ENCODE measurements at places on chromosomes 13 and 19.

GRCh38 chr19:36378625-36379509 lies at the start of gene ZFP14:
TSS of gene ZFP14 (minus strand) at chr19:36379201. CDS start at chr19:36367892, 11,309 bp downstream.
- peak; percentile 96 for DNase-seq

DNA sequence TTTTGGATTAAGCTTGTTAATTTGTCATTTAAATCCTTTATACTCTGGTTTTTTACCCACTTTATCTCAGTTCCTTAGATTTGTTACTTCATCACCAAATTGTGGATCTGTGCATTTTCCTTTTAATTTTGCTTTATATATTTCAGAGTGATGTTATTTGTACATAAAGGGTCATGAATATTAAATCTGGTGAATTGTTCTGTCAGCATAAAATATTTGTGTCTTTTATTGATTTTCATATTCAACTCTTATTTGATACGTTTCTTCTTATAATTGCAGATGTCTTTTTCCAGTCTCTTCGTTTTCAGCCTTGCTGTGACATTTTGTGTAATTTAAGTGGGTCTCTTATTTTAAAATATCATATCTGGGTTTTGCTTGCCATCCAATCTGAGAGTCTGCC lies 4.7 kb downstream of the SETDB2 start:
- DNase-seq = no peak

- DNase-seq = no peak
Observed at GRCh38 chr13:98577836-98578285, 954 bp upstream of the STK24 start.

DNA sequence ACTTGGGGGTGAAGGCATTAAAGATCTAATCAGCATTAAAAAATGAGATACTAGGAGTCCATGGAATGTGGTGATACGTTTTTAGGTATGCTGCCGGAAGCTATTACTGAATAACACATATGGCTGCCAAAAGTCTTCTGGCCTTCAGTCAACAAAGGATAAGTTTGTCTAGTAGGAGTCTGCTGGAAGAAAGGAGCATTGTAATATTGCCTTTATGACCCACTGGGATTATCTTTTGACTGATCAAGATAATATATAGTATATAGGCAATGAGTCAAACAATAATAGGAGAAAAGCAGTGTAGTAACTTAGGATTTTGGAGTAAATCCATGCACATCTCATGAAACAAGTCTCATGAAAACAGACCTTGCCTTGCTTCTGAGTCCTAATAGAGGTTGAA lies 295.4 kb downstream of the SLITRK6 start:
- DNase-seq = no peak

DNA sequence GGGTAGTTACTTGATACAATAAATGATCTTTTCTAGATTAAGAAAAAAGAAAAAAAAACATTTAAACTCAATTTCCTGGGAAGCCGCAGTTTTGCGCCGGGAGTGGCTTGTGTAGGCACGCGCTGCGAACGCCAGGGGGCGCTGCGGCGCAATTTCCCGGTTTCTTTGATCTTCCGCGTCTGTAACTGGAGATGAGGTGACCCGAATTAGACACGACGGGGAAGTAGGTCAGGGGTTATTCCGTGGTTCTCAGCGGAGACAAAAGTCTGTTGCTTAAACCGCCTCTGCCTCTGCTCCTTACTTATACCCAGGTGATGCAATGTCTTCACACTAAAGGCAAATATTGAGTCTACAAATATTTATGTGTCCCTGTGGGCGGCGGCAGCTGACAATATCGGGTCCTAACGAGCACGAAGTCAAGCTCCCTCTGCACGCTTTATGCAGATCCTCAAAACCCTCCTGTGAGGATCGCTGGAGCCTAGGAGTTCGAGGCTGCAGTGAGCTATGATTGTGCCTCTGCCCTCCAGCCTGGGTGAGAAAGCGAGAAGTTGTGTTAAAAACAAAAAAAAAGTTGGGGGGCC lies 15.2 kb downstream of the STXBP2 start:
- peak; percentile 31 for DNase-seq

GRCh38 chr19:18711893-18712292 lies 28.4 kb downstream of the CRTC1 start:
- no peak for DNase-seq

DNA sequence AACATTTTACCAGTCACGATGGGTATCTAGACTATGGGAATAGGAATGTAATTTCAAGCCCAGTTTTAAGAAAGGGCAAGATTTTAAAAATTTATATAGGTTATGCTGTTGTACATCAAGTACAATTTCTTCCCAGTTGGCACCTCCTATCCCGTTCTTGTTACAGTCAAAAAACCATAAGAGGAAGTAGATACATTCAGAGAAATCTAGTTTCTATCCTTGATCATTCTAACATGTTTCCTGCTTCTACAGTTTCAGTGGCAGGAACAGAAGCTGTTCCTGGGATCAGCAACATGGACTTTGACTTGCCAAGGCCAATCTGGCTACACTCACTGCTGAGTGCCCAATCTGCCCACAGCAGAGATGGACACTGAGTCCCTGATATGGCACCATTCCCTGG lies 14.7 kb upstream of the FPR3 start:
- DNase-seq = no peak

DNA sequence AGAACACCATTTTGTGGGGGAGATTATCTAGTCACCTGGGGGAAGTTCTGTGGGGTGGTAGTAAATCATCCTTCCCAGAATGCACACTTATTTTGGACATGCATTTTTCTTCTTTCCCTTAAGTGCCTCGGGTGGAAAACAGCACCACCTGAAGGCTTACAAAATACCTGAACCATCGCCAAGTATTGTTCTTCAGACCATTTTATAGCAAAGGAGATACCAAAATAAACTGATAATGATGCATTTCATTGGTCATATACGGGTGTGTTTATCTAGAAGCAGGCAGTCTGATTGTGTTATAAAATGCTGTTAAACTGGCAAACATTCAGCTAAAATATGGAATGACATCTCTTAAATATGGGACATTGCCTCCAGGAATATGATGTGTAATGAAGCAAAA lies 1034.7 kb downstream of the SLITRK1 start:
- DNase-seq = no peak
